ENCODE measurements at places on chromosomes 12 and 14. TPM values are rescaled to one million over a fixed set of nuclear protein-coding genes. Genes with fewer than 3 reads are reported as not detected.

Gene PTHLH
- polyA plus RNA-seq = 4.7 TPM

Gene RNF212B
- polyA plus RNA-seq = not detected

DNA sequence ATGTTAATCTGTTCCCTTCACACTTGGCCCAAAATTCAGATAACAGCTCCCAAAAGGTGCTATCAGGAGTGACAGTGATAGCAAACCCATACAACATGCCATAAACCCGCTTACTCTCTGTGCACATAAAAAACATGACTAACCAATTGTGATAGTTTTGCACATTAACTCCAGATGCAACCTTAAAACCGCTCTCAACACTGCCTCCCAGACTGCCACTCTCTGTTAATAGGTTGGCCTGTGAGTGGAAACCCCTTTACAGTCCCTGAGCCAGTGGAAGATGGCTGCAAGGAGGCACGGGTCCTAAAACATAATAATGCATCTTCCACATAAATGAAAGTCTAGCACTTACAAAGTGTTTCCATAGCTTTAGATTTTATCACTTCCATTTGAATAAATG is 12.0 kb upstream of the TMTC1 start:
- peaks cover 36% of the 10 kb centered on the region for H3K27me3 ChIP-seq
- no peak overlapping the region for H3K27ac ChIP-seq
- DNase-seq = no peak
- H3K4me3 ChIP-seq = no peak overlapping the region
- H3K4me1 ChIP-seq = peaks cover 13% of the 10 kb centered on the region

- DNase-seq = no peak
- no peaks in the 10 kb centered on the region for H3K27me3 ChIP-seq
- H3K27ac ChIP-seq = no peak overlapping the region
- H3K4me1 ChIP-seq = 0 out of 2 replicates have a peak, but pooled peaks cover 9% of the 10 kb centered on the region
Observed at GRCh38 chr14:90659156-90659555, 157.1 kb downstream of the TTC7B start.

- H3K4me3 ChIP-seq = no peak overlapping the region
- no peak overlapping the region for H3K27ac ChIP-seq
- no peaks in the 10 kb centered on the region for H3K27me3 ChIP-seq
- H3K36me3 ChIP-seq = no peaks in the 10 kb centered on the region
- no peaks in the 10 kb centered on the region for H3K4me1 ChIP-seq
- no peak for DNase-seq
Observed at GRCh38 chr12:129296671-129297070, 443.4 kb downstream of the GLT1D1 start.

DNA sequence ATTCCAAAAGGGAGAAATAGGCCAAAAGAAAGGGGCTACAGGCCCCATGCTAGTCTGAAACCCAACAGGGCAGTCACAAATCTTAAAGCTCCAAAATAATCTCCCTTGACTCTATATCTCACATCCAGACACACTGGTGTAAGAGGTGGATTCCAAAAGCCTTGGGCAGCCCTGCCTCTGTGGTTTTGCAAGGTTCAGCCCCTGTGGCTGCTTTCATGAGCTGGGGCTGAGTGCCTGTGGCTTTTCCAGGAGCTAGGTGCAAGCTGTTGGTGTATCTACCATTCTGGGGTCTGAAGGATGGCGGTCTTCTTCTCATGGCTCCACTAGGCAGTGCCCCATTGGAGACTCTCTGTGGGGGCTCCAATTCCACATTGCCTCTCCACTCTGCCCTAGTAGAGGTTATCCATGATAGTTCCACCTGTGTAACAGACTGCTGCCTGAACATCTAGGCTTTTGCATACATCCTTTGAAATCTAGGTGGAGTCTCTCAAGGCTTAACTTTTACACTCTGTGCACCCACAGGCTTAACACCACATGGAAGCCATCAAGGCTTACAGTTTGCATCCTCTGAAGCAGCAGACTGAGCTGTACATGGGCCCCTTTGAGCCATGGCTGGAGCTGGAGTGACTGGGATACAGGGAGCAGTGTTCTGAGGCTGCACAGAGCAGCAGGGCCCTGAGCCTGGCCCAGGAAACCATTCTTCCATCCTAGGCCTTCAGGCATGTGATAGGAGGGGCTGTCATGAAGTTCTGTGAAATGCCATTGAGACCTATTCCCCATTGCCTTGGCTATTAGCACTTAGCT is 66.5 kb upstream of the ABCD2 start:
- H3K27me3 ChIP-seq = no peaks in the 10 kb centered on the region
- H3K27ac ChIP-seq = no peak overlapping the region
- no peaks in the 10 kb centered on the region for H3K36me3 ChIP-seq
- H3K4me3 ChIP-seq = no peak overlapping the region
- no peaks in the 10 kb centered on the region for H3K4me1 ChIP-seq
